ENCODE measurements at places on chromosomes 3 and 15.

DNA sequence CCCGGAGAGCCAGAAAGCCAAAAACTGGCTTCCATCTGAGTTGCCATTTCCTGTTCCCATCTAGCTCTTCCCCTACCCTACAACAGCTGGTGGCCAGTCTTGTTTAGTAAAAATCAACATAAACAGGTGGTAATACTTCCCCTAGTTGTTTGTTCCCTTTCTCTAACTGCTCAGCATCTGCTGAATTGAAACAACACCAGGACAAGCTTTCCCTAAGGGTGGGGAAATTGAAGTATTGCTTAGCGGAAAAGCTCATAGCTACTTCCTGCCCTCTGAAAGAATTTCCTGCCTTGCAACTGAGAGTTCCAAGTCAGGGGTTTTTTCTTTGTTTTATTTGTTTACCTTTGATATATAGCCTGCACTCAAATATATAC lies 66.8 kb downstream of the HMG20A start:
- DNase-seq: no peak

DNA sequence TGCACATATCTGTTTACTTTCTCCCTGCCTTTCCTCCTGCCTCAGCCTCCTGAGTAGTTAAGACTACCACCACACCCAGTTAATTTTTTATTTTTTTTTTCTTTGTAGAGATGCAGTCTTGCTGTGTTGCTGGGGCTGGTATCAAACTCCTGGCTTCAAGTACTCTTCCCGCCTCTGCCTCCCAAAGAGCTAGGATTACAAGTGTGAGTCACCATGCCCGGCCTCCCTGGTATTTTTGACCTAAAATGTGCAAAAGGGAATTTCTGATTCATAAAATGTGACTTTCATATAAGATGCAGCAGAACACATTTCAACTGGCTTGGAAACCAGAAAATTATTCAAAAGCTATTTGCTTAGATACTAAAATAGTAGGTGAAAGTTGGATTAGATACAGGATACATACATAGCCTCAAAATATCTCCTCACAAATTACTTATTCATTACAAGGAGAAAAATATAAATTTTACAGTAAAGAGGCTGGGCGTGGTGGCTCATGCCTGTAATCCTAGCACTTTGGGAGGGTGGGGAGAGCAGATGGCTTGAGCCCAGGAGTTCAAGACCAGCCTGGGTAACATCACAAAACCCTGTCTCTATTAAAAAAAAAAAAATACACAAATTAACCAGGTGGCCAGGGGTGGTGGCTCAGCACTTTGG lies 32.0 kb downstream of the MAP4 start:
- no peak for DNase-seq

- DNase-seq: no peak
These were observed 1020.2 kb downstream of the SQOR start for GRCh38 chr15:46654993-46655392.

- no peak for DNase-seq
These were observed 6.5 kb downstream of the KLF13 start for GRCh38 chr15:31333119-31333518.

DNA sequence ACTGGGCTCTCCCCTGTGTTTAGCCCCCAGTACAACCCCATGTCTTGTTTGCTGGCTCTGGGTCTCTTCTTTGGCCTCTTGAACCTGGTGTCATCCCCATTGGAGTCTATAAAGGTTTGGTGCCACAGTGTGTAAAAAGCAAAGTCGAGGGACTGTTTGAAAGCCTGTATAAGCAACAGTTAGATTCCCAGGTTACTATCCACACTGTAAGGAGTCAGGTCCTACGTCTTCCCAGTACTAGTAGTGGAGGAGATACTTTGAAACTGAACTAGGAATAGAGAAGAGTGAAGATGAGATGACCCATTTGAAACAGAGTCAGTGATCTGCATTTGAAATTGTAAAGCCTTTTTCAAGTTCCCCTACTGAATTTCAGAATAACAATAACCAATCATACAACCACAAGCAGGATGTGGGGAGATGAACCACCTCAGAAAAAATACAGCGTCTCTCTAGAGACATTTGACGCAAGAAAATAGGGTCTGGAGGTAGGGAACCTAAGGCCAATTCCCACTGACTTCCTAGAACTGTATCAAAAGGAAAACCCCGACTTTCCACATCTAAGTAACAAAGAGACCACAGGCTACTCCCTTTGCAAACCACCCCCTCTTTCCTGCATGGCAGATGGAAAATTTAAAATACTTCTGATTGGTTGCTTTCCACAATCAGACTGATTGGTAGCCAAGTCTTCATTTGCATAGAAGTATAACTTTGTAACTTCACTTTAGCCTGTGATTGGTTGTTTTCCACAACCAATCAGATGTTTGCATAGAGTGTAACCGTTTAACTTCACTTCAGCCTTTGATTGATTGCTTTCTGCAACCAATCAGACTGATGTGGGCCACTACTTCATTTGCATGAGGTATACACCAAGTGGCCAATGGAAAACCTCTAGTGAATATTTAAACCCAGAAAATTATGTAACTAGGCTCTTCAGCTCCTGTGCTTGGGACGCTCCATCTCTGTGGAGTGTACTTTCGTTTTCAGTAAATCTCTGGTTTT lies 49.9 kb upstream of the NEDD4 start:
- no peak for DNase-seq

GRCh38 chr3:155385896-155386625 lies 92.6 kb upstream of the STRIT1 start:
- DNase-seq: no peak
